RPMI8226 (cell line): ENCODE measurements at places on chromosomes 12 and 14.
A peak's percentile ranks its signal among the peaks of the same experiment; 100 is the strongest.

DNA sequence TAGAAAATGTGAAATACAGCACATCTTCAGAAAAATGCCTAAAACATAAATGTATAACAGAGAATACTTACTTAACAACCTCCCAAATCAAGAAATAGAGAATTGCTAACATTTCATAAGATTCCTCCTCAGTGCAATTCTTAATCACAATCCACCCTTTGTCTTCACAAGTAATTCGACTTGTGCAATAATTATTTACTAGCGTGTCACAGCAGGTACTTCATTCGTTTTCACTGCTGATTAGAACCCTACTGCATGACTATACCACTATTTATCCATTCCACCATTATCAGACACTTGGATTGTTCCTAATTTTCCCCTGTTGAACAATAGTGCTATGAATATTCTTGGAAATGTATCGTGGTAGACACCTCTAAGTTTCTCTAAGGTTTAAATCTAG lies 64.9 kb upstream of the BBS10 start:
- no peak for DNase-seq

- no peak for DNase-seq
Observed at GRCh38 chr12:69688021-69688420, 11.1 kb downstream of the BEST3 start.

- no peak for DNase-seq
Observed at GRCh38 chr12:67705394-67706370, 57.1 kb downstream of the DYRK2 start.

DNA sequence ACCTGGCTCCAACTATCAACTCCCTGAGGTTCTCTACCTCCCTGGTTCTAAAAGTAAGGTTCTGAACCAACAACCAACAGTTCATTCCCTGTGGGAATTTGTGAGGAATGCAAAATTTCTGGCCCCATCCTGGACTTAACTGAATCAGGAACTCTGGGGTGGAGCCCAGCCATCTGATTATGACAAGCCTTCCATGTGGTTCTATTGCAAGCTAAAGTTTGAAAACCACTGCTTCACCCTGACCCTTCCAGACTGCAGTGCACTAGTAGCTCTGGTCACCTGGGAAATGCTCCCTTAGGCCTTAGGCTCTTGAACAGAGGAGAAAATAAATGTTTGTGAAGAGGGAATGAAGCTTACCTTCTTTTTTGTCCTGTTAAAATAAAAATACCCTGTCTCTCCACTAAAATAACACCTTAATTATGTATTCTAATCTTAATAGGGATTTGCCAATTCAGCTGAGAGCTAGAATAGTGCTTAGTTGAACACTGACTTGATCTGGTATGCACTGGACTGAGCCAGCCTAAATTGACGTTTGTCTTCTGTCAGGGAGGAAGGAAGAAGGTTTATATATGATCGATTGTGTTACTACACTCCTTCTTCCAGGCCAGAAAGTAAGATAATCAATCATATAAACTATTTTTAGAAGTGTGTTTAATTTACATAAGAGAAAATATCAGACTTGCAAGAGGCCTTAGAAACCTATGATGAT lies 39.1 kb upstream of the DDHD1 start:
- DNase-seq = no peak

DNA sequence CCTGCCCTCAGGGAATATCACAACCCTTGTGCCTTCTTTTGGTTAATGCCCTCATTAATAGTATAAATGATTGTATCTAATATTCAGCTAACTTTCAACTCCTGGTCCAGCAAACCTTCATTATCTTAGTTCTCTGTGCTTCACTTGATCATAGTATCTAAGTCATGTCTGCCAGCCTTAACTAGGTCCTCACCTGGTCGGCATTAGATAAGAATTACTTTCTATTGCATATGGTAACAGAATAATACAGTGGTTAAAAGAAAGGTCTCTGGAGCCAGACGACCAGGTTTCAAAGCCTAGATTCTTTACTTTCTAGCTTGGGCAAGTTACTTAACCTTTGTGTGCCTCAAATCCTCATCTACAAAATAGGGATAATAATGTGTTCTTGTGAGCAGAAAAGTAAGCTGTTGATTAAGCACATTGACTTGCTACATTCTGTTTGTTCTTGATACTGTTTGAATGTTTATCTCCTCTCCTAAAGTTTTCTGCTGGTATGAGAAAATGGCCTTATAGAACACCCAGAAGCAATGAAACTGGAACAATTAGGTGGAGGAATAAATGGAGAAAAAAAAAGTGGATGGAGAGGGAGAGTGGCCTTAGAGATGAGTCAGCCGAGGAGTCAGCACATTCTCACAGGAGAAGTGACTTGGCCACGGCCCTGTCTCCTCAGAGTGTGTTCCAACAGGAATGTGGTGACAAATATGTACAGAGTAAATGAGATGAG lies 176.1 kb downstream of the SLC25A21 start:
- DNase-seq = no peak

DNA sequence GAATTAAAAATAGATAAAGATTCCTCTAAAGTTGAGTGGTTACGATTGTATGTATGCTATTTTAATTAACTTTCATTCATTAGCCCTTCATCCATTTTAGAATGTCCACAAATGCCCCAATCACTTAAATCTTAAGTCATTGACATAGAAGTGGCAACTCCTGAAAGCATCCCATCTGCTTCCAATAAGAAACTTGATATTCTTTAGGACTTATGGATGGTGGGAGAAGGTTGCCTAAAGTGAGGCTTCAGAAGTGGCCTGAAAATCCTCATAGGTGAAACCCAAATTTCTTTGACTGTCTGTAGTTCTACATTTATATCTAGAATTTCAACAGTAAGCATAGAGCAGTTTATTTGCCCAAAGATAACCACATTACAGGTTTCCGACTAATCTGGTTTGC lies 161.7 kb upstream of the HMGA2 start:
- DNase-seq = no peak

- DNase-seq = no peak
Observed at GRCh38 chr14:103998027-103998426, 55.7 kb upstream of the RD3L start.

DNA sequence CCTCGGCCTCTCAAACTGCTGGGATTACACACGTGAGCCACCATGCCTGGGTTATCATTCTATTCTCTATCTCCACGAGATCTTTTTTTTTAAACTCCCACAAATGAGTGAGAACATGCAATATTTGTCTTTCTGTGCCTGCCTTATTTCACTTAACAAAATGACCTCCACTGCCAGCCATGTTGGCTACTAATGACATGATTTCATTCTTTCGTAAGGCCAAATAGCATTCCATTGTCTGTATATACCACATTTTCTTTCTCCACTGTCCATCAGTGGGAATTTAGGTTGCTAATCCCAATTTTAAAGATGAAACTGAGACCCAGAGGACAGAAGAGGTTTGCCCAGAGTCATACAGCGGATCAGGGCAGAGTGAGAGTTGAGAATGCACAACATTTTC lies 10.9 kb upstream of the TRPV4 start:
- no peak for DNase-seq

DNA sequence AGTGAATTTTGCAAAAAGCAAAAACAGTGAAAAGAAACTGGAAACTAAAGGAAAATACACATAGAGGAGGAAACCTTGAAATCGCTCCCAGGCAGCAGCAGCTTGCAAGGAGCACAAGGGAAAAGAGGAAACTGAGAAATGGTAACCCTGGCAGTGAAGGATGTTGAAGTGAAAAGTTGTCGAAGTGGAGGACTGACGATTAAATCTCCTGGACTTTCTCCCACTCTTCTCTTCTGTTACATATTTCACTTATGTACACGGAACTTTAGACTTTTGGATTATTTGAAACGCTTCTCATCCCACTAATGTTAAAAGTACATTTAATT lies 388.8 kb upstream of the USP15 start:
- DNase-seq = no peak

DNA sequence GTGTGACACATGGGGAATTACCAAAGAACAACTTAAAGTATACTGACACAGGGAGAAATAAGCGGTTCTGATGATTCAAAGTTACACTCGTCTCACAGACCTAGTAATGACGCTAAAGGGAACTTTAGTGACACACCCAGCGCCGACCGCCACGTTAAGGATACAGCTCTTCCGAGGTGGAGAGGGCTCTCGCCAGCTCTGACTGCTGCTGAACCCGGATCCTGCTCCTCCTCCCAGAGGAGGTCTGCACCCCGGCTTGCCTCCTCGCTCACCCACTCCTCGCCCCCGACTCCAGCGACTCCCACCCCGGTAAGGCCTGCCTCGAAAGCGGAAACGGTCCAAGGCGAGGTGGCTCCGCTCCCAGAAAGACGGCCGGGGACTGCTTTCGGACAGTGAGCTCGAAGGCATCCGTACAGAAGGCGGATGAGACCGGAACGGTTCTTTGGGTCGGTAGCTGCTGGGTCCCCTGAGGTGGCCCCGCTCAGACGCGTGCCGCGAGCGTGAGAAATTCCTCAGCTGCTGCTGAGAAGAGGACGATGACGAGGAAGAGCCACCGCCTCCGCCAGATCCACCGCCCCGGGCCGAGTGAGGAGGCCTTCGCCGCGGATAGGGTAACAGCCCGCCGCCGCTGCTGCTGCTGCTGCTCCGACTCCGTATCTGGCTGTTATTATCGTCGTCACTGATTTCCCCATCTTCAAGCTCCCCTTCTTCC lies 643 bp downstream of the ZFC3H1 start:
- peak; percentile 61 for DNase-seq

DNA sequence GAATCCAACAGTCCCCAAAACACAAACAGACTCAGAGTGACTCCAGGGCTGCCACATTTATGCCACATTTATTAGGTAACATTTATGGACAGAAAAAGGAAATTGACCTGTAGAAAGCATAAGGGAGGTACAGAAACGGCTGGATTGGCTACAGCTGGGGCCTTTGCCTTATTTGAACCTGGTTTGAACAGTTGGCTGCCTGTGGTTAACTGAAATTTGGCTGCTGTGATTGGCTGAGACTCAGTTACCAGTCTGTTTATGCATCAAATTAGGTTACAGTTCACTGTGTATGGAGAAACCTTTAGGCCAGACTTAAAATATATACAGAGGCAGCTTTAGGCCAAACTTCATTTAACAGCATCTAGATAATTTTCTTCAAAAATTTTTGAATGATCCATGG lies 27.8 kb upstream of the PCNX1 start:
- DNase-seq = no peak
